ENCODE measurements at places on chromosomes 4 and X. TPM values are rescaled to one million over a fixed set of nuclear protein-coding genes. Genes with fewer than 3 reads are reported as not detected.
A peak's percentile ranks its signal among the peaks of the same experiment; 100 is the strongest.

- no peak for DNase-seq
Observed at GRCh38 chrX:7926501-7926900, 712 bp downstream of the PNPLA4 start.

FAM184B gene
- 0.43 TPM for polyA plus RNA-seq

- no peak for DNase-seq
Observed at GRCh38 chrX:46386511-46386910, 158.7 kb downstream of the ZNF674 start.

GRCh38 chr4:67746797-67747495 lies 7.2 kb downstream of the GNRHR start:
- peak; percentile 12 for DNase-seq

OR13H1 gene
- not detected for polyA plus RNA-seq

DNA sequence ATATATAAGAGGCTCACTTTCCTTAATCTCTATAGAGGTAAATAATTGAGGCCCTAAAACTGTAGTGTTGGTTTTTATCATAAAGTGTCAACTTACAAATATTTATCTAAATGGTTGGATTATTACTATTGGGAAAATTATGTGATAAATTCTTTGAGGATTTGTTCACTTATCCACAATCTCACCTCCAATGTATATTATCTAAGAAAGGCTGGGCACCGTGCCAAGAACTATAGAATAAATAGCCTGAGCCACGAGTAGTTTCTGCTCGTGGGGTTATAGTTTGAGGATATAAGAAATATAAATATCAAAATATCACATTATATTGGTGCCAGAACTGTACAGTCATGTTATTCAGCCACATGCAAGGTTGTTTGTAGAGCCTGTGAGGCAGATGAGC lies 177.9 kb downstream of the VEGFC start:
- no peak for DNase-seq

GRCh38 chr4:4328840-4329239 lies 38.8 kb downstream of the ZBTB49 start:
- no peak for DNase-seq

DNA sequence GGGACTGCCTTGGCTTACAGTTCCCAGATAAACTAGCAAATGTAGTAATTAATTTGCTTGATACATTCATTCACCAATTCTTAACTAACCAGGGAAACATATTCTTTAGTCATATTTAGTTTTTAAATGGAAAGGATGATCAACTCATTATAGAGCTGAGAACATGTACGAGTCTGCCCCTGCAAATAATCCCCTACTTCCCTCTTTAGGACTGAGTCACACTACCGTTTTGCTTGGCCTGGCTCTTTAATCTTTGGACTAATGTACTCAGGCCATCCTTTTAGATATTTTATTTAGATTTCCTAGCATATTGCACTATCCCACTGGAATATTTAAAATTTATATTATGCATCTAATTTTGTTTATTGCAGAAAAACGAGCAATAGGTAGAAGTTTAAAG lies 105.5 kb upstream of the LCORL start:
- no peak for DNase-seq

ERAS gene
- 0.17 TPM for polyA plus RNA-seq

ZNF711 gene
- 65.4 TPM for polyA plus RNA-seq

MAGEA8 gene
- 0.05 TPM for polyA plus RNA-seq

DNA sequence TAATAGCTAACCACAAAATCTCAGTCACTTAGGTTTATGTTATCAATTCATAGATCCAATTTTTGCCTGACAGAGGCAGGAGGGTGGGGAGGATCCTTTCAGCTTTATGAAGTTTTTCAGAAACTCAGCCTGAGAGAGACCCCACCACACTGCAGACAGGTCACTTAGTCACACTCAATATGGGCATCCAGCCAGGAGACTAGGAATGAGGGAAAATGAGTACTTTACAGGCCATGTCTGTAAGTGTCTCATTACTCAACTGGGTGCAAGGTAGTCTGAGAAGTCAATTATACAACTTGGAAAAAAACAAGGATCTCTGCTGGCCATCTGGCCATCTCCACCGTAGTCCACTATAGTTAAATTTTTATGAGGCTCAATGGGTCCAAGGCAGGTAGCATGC lies 365.9 kb downstream of the INPP4B start:
- DNase-seq = no peak

- no peak for DNase-seq
Observed at GRCh38 chr4:15427701-15428100, at the start of gene C1QTNF7. TSS of gene C1QTNF7 (plus strand) at chr4:15428033. CDS start at chr4:15435744, 7,711 bp downstream.

MAGEB10 gene
- not detected for polyA plus RNA-seq

DNA sequence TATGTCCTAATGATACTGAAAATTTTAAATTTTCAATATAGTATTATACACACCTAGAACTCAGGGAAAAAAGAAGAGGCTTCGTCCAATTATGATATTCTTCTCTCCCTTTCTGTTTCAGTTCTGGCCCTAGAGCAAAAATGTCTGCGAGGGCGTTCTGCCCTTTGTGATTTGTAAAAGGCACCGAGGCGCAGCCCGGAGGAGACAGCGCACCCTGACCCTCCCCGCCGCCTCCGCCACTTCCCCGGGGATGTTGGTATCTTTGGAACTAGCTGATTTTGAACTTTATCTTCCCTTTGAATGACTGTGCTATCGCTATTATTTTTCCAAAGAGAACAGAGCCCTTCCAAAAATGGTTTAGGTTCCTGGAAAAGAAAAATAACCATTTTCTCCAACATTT lies 173.2 kb upstream of the FAM9B start:
- no peak for DNase-seq

GRCh38 chrX:150450519-150451177 lies 87.5 kb downstream of the MAMLD1 start:
- DNase-seq = no peak

CD38 gene
- 1.3 TPM for polyA plus RNA-seq

- peak; percentile 18 for DNase-seq
Observed at GRCh38 chrX:74383611-74384010, 37.7 kb upstream of the SLC16A2 start.
